ENCODE measurements at places on chromosomes 2 and 18.

- no peak for DNase-seq
Measured at GRCh38 chr18:68478246-68478645, 236.7 kb downstream of the TMX3 start.

DNA sequence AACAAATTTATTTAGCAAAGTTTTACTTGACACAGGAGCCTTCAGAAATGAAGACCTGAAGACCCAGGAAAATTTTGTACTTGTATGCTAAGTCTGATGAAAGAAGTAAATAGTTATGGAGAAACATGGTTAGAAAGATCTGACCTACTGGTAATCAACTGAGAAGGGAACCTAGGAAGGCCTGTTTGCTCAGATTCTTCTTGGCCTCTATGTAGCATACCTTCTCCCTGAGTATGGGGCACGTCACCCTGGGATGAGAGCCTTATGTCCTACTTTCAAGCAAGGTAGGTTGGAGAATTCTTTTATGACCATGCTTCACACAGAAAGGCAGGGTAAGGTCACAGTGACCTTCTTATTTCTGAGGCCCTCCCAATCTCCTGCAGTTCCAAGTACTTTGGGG, 178.6 kb upstream of the CREB1 start:
- DNase-seq = no peak

DNA sequence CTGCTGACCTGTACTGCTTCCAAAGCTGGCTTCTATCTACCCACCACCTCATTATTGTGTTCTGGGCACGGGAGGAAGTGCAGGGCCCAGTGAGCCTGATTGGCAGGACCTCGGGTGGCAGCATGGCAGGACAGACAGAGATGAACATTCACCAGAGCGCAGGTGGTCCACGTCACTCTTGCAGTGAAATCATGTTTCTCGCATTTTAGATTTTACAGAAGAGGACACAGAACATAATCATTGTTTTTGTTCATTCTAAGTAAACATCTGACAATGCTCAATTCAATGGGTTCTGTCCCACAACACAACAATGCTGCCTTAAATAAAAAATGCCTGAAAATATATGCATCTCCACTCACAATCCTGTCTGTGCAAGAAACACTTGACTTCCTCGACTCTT, 11.5 kb upstream of the BIN1 start:
- DNase-seq = no peak

DNA sequence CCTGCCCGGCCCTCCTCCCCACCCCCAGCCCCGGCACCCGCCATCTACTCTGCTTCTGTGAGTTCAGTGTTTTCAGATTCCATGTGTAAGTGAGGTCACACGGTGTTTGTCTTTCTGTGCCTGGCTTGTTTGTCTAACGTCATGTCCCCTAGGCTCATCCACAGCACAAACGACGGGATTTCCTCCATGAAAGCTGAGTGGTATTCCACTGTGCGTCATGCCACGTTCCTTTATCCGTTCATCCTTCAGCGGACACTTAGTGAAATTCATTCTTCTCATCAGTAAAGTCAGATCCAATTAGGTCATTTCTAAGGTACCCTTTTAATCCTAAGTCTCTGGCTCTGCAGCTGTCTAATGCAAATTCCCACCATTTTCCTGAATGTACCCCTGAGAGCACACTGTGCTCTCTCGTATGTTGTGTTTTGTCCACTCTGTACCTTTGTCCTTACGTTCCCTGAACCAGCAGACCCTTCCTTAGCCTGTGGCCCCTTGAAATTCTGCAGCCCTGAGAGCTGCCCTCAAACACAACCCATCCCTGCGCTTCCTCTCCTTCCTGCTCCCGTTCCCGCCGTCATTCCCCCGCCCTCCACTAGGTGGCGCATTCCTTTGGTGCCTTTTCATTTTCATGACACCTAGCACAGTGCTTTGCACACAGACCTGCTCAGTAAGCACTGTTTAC, 44.1 kb downstream of the TRAPPC12 start:
- DNase-seq = peak; percentile 39

DNA sequence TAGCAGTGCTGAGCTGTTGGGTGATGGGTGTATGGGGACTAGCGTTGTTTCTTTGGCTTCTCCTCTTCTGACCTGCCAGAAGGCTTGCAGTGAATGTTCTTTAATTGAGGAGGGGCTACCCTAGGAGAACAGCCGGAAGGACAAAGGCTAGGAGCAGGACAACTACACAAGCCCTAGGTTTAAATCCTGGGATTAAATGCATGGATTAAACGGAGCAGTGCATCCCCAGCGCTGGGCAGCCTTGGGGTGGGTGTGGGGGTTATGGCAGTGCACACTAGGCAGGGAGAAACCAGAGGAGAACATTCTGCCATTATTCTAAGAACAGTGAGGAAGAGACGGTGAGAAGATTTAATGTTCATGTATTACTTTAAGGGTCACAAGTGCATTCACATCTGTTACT, 86.4 kb upstream of the MCFD2 start:
- no peak for DNase-seq

- no peak for DNase-seq
Measured at GRCh38 chr2:28752631-28753376, 1.2 kb downstream of the PPP1CB start.

DNA sequence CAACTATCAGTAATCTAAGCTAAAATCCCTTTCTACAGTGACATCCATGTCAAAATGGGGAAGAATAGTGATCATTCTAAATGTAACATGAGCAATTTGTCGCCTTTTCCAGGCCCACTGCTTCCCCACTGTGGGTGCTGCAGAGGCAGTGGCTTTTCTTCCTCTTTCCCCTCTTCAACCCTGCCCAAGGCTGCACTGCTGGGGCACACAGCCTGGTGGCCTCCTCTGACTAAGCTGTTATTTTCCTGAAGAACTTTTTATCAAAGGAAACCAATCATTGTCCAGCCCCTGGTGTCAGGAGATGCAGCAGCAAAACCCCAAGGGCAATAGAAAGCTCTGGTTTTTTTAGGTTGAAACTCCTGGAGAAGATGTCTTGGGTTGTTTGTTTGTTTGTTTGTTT, 117.6 kb upstream of the KLF7 start:
- no peak for DNase-seq

DNA sequence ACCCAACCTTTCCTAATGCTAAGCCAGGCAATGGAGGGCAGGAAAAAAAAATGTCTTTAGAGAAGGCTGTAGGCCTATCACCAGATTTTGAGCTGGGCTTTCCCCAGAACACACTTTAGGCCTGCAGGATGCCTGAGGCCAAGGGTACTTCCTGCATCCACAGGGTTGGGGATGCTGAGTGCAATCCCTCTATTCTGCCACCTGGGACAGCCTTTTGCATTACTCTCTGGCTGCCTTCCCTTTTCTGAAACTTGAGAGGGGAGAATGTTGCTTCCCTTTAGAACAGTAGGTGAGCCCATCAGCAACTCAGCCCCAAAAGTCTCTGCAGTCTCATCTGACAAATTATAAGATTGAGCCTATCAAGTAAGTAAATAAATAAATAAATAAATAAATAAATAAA, 195.2 kb downstream of the SLC8A1 start:
- no peak for DNase-seq

DNA sequence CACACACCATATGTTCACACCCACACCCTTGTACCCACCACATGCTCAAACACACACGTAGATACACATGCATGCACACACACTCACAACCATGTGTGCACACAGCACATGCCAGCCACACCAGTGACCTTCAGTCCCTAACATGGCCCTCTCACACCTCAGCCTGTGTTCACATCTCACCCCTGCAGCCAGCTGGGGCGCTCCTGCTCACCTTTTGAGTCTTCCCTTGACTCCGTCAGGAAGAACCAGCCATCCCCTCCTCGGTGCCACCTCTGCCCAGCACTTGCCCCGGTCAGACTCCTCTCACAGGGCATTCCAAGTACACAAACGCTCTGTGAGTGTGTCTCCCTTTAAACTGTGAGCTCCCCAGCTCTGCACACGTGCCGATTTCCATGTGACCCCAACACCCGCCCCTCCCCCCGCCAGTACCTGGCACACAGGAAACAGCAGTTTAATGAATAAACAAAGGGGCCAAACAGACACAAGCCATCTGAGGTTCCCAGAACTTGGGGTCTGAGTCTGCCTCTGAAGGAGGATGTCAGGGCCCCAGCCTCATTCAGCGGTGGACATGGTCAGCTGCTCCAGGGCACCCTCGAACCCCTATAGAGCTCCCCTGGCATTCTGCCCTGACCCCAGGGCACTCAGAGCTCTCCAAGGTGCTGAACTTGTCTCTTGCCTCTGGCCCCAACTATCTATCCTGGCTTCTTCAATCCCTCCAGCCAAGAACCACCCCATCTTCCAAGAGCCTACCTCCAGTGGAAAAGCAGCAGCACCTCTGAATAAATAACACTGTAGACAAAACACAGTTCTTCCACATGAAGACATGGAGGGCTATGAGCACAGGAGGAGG, 252.9 kb downstream of the ATAD2B start:
- DNase-seq = no peak

GRCh38 chr2:226077841-226078240, 678.3 kb downstream of the NYAP2 start:
- DNase-seq = no peak

GRCh38 chr2:161141033-161141432, 19.2 kb upstream of the TANK start:
- DNase-seq = no peak

GRCh38 chr2:46236006-46236875, 61.0 kb upstream of the EPAS1 start:
- DNase-seq = no peak

DNA sequence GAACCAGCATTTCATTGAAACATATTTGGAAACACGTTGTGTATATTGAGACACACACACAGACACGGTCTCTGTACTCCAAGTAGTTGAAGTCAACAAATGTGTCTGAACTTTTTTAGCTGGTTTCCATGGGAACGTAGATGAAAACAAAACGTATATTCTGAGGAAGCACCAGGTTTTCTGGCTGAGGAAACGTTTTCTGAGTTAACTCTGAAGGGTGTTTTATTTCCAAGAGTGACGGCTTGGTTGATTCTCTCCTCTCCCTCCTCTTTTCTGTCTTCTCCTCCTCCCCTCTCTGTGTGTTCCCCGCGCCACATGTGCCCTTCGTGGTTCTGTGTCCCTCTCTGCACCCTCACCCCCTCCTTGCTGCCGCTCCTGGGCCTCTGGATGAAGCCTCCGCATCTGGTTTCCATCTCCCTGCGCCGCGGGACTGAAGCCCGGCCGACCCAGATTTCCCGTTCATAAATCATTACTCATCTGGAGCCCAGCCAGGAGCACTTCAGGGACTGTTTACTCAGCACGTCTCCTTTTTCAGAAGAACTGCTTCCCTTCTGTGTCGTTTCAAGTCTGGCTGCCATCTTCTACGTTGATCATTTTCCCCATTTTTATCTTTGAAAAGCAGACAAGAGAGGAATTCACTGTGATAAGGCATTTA, 122.7 kb downstream of the COL6A3 start:
- peak; percentile 95 for DNase-seq

DNA sequence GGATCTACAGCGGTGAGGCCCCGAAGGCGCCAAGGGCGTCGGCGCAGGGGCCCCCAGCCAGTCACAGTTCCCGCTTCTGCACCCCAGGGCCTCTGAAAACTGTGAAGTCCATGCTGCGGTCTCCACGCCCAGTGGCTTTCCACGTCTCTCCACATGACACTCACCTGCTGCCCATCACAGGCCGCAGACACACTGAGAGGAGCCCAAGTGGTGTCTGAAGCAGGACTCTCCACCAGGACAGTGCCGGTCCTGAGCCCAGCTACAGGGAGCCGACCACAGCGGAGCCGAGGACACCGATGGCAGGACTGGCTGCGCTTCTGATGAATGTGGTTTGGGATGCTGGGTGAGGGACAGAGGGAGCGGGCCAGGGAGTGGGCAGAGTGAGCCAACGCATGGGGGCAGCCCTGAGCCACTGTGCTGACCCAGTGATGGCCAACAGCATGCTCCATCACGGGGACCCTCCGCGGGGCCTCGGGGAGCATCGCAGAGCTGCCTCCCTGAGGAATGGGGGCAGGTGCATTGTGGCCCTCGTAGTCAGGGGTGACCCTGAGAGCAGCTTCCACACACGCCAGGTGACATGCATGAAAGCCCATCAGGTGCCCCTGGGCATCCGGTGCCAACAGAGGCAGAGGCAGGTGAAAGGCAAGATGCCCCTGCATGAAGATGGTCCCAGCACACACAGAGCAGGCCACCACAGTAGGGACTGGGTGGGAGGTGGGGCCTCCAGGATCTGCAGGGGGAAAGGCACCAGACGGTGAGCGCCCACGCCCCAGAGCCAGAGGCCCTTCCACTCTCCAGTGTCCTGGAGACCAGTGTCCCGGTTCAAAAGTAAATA, 116.6 kb downstream of the HDAC4 start:
- DNase-seq = no peak

GRCh38 chr2:26716769-26717168, 24.2 kb downstream of the KCNK3 start:
- no peak for DNase-seq

- DNase-seq = no peak
Measured at GRCh38 chr2:224209555-224210285, 170.6 kb upstream of the SERPINE2 start.

DNA sequence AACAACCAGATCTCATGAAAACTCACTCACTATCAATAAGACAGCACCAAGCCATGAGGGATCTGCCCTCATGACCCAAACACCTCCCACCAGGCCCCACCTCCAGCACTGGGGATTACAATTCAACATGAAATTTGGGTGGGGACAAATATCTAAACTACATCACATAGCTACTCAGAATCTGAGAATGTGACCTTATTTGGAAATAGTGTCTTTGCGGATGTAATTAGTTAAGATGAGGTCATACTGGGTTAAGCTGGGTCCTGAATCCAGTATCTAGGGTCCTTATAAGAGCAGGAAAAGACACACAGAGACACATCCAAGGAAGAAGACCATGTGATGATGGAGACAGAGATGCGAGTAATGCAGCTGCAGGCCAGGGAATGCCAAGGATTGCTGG, 27.5 kb upstream of the REEP1 start:
- DNase-seq = no peak

GRCh38 chr2:181255651-181256050, 201.5 kb upstream of the ITGA4 start:
- DNase-seq = no peak

GRCh38 chr2:170206246-170206645, 28.3 kb downstream of the MYO3B start:
- DNase-seq = no peak

GRCh38 chr2:17644997-17645720, 104.7 kb downstream of the VSNL1 start:
- DNase-seq = no peak

DNA sequence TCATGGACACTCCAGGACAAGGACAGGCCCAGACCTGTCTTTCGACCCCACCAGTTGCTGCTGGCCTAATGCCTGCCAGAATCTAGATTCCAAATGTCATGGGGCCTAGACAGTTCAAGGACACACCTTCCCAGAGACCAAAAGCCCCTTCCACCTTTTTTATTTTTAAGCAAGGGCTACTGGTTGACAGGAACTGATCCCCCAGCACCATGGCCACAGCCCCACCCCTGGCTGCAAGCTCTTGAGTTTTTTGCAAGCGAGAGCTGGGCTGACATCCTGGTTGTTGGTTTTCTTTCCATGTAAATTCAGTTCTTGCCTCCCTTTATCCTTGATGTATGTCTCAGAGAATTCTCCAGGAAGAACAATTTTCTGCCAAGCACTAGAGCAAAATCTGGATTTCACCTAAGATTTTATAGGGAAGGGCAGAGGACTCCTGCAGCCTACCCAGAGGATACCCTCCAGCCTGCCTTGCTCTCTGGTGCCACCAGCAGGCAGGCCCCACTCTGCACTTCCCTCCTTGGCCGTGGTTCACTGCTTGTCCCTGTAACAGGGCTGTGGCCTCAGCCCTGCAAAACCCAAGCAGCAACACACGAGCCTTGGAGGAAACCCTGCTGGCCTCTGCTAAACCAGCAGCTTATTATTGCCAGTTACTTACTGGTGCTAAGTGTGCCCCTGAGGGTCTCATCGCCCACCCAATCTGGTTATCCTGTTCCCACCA, 97.7 kb downstream of the TWIST2 start:
- DNase-seq = no peak

- no peak for DNase-seq
Measured at GRCh38 chr18:76741346-76741745, 81.0 kb upstream of the ZNF236 start.
